ENCODE measurements at places on chromosomes 1 and 21.

DNA sequence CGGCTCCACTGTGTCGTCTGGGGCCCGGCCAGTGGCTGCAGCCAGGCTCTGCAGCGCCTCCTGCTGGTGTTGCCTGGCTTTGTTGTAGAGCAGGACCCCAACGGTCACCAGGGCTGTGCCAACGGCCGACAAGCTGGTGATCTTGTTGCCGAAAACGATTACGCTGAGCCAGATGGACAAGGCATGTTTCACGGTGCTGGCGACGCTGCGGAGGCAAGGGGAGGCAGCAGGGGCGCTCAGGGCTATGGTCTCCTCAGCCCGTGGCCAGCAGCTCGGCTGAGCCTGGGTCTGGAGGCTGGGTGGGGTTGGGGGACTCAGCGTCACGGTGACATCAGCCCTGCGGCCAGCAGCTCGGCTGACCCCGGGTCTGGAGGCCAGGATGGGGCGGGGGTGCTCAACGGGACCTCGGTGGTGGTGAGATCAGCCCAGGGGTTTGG is 7.0 kb upstream of the CDK11B start:
- no peak for DNase-seq

DNA sequence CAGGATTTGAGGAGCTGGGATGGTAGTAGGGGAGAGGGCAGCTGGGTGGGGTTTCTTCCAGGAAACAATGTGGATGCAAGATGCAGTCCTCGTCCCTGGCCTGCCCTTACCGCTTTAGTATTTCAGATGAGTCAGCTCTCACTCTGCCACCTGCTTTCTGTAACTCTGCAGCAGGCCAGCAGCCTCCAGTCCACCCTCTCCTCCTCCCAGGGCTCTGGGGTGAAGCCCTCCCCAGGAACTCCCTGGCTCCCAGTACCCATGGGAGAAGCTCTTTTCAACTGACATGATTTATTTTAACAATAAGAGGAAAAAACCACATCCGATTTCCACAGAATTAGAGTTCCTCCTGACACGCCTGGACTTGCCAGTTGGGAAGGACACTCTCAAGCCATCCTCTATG is 39.0 kb upstream of the IL20 start:
- DNase-seq, result no peak

DNA sequence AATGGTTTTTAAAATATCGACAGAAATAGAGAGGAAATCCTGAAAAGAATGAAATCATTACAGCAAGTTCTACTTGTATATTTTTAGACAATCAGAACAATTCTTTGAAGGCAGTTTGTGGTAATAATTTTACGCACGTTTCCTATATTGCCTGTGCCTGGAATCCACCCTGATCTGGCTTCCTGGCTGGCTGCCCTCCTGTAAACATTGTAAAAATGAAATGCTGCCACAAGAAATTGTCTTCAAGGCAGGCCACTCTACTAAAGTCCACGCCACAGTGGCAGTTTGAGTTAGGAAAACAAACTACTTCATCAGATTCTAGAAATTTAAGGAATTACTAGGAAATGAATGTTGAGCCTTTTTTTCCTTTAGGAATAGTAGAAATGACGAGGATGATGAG is 454.5 kb upstream of the NR5A2 start:
- no peak for DNase-seq

- no peak for DNase-seq
Observed at GRCh38 chr1:15459771-15460707, 3.5 kb downstream of the CELA2A start.

DNA sequence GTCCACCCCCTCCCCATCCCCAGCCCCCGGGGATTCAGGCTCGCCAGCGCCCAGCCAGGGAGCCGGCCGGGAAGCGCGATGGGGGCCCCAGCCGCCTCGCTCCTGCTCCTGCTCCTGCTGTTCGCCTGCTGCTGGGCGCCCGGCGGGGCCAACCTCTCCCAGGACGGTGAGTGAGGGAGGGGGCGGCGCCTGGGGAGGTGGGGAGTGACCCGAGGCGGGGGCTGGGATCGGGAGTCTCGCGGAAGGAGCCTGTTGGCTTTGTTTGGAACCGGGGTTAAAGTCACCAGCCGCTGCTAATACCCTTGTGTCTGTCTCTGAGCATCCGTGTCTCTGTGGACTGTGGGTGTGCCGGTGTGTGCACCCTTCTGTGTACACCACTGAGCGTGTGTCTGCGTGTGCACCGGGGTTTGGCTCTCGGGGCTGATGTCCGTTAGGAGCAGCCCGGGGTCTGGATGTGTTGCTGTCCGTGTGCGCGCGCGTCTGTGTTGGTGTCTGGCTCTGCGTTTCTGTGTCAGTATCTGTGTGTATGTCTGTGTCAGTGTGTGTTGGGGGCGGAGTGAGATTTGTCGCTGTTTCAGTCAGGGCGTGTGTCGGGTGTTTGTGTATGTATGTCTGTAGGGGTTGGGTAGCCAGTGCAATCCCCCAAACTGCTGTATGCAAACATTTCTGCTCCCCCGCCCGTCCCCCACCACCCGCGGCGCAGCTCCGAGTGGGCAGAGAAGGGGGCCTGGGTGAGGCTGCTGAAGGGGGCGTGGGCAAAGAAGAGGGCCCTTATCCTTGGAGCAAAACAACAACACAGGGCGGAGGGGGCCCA is 480 bp downstream of the CADM3 start:
- DNase-seq, result no peak

DNA sequence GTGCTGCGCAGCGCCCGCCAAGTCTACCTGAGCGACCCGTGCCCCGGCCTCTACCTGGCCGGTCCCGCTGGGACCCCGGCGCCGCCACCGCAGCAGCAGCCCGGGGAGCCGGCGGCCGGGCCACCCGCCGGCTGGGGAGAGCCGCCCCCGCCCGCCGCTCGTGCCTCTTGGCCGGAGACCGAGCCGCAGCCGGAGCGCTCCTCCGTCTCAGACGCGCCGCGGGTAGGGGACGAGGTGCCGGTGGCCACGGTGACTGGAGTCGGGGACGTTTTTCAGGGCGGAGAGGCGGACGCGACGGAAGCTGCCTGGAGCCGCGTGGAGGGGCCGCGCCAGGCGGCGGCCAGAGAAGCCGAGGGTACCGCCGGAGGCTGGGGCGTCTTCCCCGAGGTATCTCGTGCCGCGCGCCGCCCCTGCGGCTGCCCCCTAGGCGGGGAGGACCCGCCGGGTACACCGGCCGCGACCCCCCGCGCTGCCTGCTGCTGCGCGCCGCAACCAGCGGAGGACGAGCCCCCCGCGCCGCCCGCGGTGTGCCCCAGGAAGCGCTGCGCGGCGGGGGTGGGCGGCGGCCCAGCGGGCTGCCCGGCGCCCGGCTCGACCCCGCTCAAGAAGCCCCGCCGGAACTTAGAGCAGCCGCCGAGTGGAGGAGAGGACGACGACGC is 646 bp downstream of the IER5 start:
- no peak for DNase-seq

- DNase-seq, result no peak
Observed at GRCh38 chr1:183251101-183251958, 65.3 kb downstream of the LAMC2 start.

GRCh38 chr1:20589331-20590278 is 708 bp downstream of the CDA start:
- DNase-seq, result no peak

- DNase-seq, result no peak
Observed at GRCh38 chr1:119637710-119638109, 10.4 kb downstream of the ZNF697 start.

DNA sequence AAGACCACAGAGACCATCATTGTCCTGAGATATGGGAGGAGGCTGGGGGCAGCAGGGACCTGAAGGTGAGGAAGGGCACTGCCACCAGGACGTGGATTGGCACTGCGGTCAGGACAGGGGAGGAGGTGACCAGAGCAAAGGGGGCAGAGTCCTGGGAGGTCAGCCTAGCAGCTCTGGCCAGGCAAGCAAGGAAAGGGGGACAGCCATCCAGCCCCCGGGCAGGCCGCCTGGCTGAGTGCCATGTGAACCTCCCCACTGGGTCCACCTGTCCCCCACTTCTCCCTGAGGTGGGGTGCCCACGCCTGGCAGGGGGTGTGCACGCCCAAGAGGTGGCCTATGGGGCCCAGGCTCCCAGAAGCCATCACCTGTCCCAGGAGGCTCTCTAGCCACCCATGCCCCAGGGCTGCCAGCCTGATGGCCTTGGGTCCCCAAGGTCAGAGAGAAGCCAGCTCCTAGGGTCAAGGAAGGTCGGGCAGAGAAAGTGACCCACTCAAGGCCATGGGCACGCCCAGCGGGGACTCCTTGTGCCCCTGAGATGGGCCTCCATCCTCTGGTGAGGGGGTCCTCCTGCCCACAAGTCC is 17.6 kb upstream of the PTTG1IP start:
- DNase-seq, result no peak

- no peak for DNase-seq
Observed at GRCh38 chr1:14362331-14362730, 236.2 kb upstream of the KAZN start.

GRCh38 chr1:33460947-33461629 is 11.4 kb upstream of the ZSCAN20 start:
- DNase-seq, result no peak

- DNase-seq, result no peak
Observed at GRCh38 chr1:6927626-6928025, 142.4 kb downstream of the CAMTA1 start.

DNA sequence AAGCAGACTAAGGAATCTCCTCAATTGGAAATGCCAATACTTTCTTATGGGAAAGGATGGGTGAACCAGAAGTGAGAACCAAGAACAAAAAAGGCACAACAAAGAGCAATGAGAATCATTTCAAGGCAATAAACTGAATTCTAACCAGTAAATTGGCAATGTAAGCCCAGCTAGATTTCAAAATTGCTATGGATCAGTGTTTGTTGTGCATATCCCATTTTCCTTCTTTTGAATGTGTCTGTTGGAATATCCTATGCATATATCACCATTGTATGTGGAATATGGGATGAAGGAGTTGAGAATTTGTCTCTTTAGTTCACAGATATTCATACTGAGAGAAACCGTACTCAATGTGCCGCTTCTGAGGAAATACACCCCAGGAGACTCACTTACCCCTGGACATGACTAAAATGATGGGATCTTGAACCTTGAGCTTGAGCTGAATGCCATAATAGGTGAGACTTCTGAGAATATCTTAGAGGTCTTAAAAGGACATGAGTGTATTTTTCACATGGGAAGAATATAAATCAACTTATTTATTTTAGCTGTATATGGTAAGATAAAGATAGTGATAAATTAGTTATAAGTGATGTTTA is 216.0 kb downstream of the BACH1 start:
- no peak for DNase-seq

- no peak for DNase-seq
Observed at GRCh38 chr1:192005976-192006375, 152.3 kb upstream of the RGS18 start.

GRCh38 chr1:232452736-232453440 is 177.0 kb downstream of the SIPA1L2 start:
- DNase-seq, result no peak

DNA sequence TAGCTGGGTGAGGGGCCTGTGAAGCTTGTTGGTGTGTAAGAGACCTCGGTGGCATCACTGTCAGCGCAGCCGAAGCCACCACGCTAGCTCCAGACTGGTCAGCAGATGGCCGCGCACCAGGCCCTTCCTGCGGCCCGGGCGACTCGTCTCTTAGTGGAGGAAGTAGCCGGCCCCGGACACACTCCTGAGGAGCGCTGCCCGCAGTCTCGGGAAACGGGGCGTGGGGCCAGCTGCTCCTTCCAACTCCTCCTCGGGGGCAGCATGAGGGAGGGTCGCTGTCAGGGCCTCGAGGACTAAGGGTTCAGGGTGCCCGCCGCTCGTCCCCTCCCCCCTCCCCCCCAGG is 20.4 kb downstream of the H3-3A start:
- DNase-seq, result no peak

GRCh38 chr1:169348383-169349036 is 19.1 kb downstream of the NME7 start:
- DNase-seq, result peak; percentile 33

DNA sequence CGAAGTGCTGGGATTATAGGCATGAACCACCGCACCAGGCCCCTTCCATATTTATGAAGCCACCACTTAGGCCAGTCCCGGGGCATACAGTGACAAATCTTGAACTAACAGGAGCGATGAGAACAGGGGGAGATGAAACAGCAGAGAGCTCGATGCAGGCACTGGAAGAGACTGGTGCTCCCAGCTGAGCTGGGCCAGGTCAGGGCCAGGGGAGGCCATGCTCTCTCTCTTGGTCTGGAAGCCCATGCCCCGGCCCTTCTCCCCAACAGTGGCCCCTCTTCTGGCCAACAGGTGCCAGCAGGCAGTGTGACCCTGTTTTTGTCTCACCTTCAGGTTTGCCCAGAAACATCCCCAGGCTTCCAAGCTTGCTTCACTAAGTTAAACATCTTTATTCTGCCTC is 269.9 kb upstream of the C1orf174 start:
- no peak for DNase-seq

GRCh38 chr1:51518586-51519047 is 449 bp downstream of the EPS15 start:
- DNase-seq, result peak; percentile 29

GRCh38 chr1:44905276-44905675 is 62.2 kb upstream of the PTCH2 start:
- no peak for DNase-seq

DNA sequence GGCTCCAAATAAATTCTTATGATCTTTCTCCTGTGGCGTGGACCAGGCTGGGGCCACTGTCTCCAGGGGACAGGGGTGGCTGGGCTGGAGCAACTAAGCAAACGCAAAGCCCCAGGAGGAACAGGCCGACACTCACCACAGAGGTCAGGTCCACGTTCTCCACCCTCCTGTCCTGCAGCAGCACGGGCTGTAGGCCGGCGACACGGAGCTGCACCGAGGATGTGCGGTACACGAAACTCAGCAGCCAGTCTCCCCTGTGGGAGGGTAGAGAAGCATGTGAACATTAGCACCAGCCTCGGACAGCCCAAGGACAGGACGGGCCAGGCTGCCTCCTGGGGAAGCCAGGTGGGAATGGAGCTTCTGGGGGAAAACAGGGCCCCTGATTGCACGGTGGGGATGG is 29.6 kb downstream of the HTR6 start:
- no peak for DNase-seq

DNA sequence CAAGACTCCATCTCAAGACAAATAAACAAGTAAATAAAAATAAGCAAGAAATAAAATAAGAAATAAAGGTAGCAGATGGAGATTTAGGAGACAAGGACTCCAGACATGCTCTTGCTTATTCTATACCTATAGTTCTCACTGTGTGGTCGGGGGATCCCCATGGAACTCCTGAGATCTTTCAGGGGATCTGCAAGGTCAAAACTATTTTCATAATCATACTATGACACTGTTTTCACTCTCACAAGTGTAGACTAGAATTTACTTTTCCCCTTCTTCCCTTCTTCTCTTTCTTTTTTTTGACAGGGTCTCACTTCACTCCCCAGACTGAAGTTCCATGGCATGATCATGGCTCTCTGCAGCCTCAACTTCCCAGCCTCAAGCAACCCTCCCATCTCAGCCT is 29.8 kb upstream of the NLRP3 start:
- DNase-seq, result no peak

GRCh38 chr21:34580181-34580700 is 34.7 kb downstream of the RCAN1 start:
- DNase-seq, result no peak

Measured in effector CD4-positive, alpha-beta T cell (primary cell).